Naive thymus-derived CD4-positive, alpha-beta T cell (primary cell): ENCODE measurements at places on chromosomes 6 and 20. TPM values are rescaled to one million over a fixed set of nuclear protein-coding genes. Genes with fewer than 3 reads are reported as not detected.
A peak's percentile ranks its signal among the peaks of the same experiment; 100 is the strongest.

PNPLA1 gene
- not detected for polyA plus RNA-seq

OR5V1 gene
- polyA plus RNA-seq, result not detected

BMP5 gene
- not detected for polyA plus RNA-seq

- H3K36me3 ChIP-seq, result no peaks in the 10 kb centered on the region
- H3K4me1 ChIP-seq, result no peaks in the 10 kb centered on the region
- DNase-seq, result no peak
- H3K27ac ChIP-seq, result no peak overlapping the region
These were observed 17.6 kb downstream of the TFAP2B start for GRCh38 chr6:50836231-50836630.

DNA sequence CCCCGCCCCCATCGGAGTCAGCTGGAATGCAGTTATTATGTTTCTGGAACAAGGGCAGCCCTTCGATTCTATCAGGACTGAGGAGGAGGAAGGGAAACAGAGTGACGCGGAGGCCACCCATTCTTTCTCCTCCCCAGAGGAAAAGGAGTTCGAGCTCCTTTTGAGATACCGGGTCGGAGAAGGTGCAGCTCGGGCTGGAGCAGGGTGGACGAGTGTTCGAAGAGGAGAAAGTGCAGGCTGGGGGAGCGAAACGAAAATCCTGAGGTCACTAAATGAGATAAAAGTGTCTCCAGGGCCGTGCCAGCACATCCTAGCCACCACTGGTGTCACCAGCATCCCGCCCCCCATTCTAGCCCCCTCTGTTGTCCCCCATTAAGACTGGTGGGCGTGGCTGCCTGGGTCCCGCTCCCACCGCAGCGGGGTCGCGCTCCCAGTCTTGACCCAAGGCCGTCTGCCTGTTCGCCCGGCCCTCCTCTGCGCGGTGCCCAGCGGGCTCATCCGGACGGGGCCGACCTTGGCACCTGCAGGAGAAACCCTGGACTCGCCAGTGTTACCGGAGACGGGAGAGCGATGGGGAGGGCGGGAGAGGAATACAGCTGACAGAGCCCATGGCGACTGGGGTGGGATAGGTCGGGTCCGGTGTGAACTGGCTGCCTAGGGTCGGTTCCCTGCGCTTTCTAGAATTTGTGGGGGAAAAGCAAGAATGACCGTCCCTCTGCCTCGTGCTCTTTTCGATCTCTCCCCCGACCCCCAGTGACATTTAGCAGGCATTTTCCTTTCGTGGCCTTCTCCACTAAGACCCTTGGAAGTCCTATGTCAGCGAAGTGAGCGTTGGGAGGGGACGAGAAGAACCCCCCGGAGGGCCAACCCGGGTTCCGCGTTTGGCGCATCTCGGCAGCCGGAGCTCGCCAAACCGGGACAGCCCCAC, 16.2 kb downstream of the FOXA2 start:
- DNase-seq, result no peak
- no peaks in the 10 kb centered on the region for H3K36me3 ChIP-seq
- H3K4me3 ChIP-seq, result no peak overlapping the region
- no peaks in the 10 kb centered on the region for H3K4me1 ChIP-seq
- no peaks in the 10 kb centered on the region for H3K27me3 ChIP-seq

DNA sequence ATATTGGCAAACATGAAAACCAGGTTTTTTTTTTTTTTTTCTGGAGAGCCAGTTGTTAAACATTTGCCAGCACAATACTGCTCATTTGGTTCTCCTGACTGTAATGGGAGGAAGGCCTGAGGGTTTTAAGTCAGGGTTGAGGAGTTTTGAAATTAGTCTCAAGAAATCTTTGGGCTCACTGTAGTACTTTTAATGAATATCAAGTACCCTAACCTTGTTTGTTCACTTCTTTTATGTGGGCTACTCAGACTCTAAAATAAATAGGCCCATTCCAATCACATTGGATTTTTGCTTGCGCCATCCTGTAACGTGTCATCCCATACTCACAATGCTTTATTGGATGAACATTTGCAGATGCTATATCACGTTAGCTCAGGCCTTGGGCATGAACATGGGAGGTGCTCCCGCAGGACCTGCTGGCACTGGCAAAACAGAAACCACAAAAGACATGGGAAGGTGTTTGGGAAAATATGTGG, 146.9 kb downstream of the DNAH8 start:
- H3K4me1 ChIP-seq, result no peaks in the 10 kb centered on the region
- H3K4me3 ChIP-seq, result no peak overlapping the region

DNA sequence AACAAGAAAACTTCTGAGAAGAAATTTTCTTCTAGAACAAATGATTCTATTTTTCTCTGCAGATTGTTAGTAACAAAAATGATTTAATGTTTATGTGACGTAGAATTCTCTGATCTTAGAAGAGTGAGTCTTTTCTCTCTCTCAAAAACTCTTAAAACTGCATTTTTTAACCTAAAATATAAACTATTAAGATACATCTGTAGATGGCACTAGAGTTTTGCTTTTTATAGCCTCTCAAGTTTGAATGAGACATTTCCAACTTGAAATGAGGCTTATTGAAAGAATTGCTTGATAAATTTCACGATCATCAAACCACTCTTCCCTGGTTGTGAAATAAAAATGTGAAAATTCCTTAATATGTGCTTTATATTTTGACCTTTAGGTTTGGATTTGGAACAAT, 53.8 kb downstream of the PHF3 start:
- no peaks in the 10 kb centered on the region for H3K4me1 ChIP-seq
- H3K27ac ChIP-seq, result no peak overlapping the region
- no peak overlapping the region for H3K4me3 ChIP-seq
- no peak for DNase-seq

GRCh38 chr6:6716998-6717763, 128.7 kb downstream of the LY86 start:
- H3K4me3 ChIP-seq, result no peak overlapping the region
- no peak for DNase-seq
- no peak overlapping the region for H3K27ac ChIP-seq
- H3K36me3 ChIP-seq, result no peaks in the 10 kb centered on the region
- peaks cover 9% of the 10 kb centered on the region for H3K4me1 ChIP-seq
- no peaks in the 10 kb centered on the region for H3K27me3 ChIP-seq

- no peaks in the 10 kb centered on the region for H3K36me3 ChIP-seq
- H3K4me1 ChIP-seq, result peaks cover 17% of the 10 kb centered on the region
- no peak overlapping the region for H3K4me3 ChIP-seq
- H3K27me3 ChIP-seq, result no peaks in the 10 kb centered on the region
- DNase-seq, result no peak
These were observed 21.2 kb upstream of the BTN1A1 start for GRCh38 chr6:26478985-26479278.

- H3K4me1 ChIP-seq, result no peaks in the 10 kb centered on the region
- H3K4me3 ChIP-seq, result no peak overlapping the region
- no peak for DNase-seq
- no peak overlapping the region for H3K27ac ChIP-seq
These were observed 182.7 kb upstream of the SALL4 start for GRCh38 chr20:51985013-51985415.

DNA sequence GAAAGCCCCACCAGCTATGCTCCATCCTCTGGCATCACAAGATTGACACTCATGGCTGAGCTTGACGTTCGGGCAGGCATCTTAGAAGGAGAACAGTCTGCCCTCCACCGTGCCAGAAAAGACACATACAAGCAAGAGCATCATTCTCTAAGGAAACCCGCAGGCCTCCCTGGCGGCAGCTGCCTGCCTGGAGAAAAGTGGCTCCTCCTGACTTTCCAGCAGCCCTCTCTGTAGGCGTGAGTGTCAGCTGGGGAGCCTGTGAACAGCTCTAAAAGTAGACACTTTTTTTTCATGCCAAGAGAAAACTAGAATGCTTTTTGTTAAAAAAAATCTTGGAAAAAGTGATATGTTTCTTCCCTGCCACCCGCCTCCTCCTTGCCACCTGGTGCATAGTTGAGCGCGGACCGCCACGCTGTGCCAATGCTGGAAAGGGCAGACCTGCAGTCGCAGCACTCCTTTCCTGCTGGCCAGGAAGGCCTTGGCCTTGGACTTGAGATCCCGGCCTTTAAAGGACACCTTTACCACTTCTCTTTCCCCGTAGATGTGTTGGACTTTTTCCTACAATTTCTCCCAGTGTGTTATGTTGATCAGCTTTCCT, 29.7 kb upstream of the INSM1 start:
- no peak overlapping the region for H3K27ac ChIP-seq
- no peak overlapping the region for H3K4me3 ChIP-seq
- no peak for DNase-seq
- no peaks in the 10 kb centered on the region for H3K4me1 ChIP-seq
- H3K36me3 ChIP-seq, result no peaks in the 10 kb centered on the region

GRCh38 chr6:154247119-154247861, 109.3 kb downstream of the IPCEF1 start:
- H3K27me3 ChIP-seq, result no peaks in the 10 kb centered on the region
- H3K36me3 ChIP-seq, result peaks cover 7% of the 10 kb centered on the region
- DNase-seq, result peak; percentile 62
